ENCODE measurements at places on chromosomes 1 and 21. TPM values are rescaled to one million over a fixed set of nuclear protein-coding genes. Genes with fewer than 3 reads are reported as not detected.

DNA sequence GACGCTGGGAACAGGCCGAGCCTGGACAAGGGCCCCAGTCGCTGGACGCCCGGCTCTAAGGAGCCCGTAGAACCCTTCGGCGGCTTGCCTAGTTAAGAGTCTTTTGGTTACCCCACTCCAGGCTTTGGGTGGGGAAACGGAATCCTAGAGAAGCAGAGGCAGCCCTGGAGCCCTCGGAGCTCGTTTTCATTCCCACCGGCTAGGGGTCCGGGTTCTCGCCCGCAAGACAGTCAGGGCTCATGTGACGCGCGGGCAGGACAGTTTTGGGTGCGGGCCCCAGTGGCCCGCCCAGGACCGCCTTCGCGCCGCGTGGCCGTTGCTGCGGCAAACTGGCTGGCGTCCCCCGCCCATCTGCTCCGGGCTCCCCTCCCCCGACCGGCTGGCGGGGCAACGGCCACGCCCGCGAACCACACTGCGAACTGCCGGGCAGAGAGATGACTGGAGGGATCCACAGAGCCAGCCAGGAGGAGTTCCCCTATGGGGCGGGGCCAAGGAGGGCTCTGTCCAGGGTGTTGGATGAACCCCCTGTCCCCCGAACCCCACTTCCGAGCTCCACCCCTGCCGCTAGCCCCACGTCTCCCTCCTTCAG, 829 bp upstream of the HES2 start:
- no peak overlapping the region for H3K27ac ChIP-seq
- H3K36me3 ChIP-seq: no peaks in the 10 kb centered on the region
- DNase-seq: peak; percentile 68
- H3K4me1 ChIP-seq: peaks cover 19% of the 10 kb centered on the region
- H3K27me3 ChIP-seq: peaks cover 41% of the 10 kb centered on the region
- H3K4me3 ChIP-seq: no peak overlapping the region

HENMT1 gene
- total RNA-seq: 0.42 TPM

DNA sequence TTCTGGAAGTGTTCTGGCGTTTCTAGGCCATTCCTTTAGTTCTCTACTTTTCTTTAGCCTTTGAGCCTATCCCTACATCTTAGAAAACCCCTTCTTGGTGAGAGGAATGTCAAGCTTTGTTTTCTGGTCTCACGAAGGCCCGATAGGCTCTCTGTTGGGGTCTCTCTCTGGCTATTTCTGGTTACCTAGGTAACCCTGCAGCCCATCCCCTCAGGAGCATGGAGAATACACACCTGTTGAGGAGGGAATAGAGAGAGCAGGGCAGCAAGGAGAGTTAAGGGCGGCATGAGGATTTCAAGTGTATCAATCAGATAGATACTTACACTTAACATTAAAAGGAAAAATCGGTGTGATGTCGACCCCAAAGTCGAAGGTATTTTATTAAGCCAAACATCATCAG, 45.7 kb downstream of the LRRC8D start:
- no peaks in the 10 kb centered on the region for H3K27me3 ChIP-seq
- H3K36me3 ChIP-seq: no peaks in the 10 kb centered on the region
- no peak overlapping the region for H3K4me3 ChIP-seq
- no peaks in the 10 kb centered on the region for H3K4me1 ChIP-seq

- H3K4me1 ChIP-seq: no peaks in the 10 kb centered on the region
- H3K36me3 ChIP-seq: peaks cover 44% of the 10 kb centered on the region
- no peak overlapping the region for H3K4me3 ChIP-seq
- DNase-seq: no peak
- no peak overlapping the region for H3K27ac ChIP-seq
Measured at GRCh38 chr1:19232524-19232846, 18.8 kb downstream of the EMC1 start.

DNA sequence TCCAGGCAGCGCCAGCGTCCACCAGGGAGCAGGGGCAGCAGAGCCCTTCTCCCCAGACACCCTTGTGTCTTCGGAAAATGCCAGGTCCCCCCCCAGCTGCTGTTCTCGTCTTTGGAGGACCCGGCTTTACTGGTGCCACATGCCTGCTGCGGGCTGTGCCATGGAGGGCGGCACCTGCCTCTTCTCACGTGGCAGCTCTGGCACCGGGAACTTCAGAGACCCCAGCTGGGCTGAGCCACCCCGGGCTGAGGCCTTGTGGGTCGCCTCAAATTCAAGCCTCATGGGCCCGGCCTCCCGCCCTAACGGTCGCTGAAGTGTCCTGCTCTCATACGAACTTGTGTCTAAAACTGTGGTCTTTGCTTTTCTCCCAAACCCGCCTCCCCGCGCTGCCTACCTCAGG, 27.0 kb upstream of the C1orf159 start:
- H3K27me3 ChIP-seq: no peaks in the 10 kb centered on the region
- H3K27ac ChIP-seq: no peak overlapping the region
- H3K36me3 ChIP-seq: no peaks in the 10 kb centered on the region
- no peaks in the 10 kb centered on the region for H3K4me1 ChIP-seq
- H3K4me3 ChIP-seq: no peak overlapping the region

- H3K27ac ChIP-seq: no peak overlapping the region
- no peaks in the 10 kb centered on the region for H3K4me1 ChIP-seq
- H3K4me3 ChIP-seq: no peak overlapping the region
- no peak for DNase-seq
Measured at GRCh38 chr1:48356901-48357300, 115.1 kb downstream of the SPATA6 start.

IFNGR2 gene
- 56.5 TPM for total RNA-seq
